CD4-positive, alpha-beta T cell (primary cell): ENCODE measurements at places on chromosomes 3 and 15.

DNA sequence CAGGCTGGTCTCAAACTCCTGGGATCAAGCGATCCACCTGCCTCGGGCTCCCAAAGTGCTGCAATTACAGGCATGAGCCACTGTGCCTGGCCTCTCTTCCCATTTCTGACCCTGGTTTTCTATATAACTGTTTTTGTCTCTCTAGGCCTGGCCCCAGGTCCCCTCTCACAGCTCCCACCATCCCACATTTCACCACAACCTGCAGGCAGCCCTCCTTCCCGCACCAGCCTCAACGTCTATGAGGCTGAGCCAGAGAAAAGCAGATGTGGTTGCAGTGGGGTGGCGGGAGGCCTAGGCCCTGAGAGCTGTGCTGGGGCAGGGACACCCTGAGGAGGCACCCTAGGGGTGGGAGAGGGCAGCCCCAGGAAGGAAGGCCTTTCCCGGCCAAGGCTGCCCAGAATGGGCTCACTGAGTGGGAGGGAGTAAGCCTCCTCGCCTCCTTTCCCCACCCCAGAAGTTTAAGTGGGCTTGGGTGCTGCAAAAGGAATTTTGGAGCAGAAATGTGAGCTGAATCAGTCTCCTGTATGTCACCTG, 99.7 kb downstream of the LSM3 start:
- no peak for DNase-seq

DNA sequence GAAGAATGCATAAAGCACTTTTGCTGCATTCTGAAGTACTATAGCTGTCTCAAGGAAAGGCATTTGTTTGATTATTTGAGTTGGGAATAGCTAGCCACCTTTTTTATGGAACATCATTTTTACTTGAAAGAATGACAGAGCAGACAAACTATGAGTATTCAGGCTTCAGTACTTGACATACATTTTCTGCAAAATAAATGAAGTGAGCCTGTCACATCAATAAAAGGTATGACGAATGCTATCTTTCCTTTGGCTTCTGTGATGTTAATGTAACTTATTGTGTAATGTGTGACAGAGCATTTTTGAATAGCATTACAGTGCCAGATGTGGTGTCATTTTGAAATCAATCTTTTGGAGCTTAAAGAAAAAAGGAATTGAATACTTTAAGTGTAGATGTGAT, 440.3 kb upstream of the ONECUT1 start:
- DNase-seq, result no peak

DNA sequence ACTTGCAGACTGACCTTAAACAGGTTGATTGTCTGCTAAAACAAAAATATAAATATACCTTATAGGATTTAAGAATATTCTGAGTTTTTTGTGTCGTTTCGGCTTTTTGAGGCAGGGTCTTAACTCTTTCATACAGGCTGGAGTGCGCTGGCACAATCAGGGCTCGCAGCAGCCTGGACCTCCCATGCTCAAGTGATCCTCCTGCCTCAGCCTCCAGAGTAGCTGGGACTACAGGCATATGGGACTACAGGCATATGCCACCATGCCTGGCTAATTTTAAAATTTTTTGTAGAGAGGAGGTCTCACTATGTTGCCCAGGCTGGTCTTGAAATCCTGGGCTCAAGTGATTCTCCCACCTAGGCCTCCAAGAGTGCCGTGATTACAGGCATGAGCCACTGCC, 113.9 kb downstream of the TCF12 start:
- DNase-seq, result no peak

- DNase-seq, result no peak
Observed at GRCh38 chr3:196757876-196758739, 18.5 kb downstream of the PAK2 start.

DNA sequence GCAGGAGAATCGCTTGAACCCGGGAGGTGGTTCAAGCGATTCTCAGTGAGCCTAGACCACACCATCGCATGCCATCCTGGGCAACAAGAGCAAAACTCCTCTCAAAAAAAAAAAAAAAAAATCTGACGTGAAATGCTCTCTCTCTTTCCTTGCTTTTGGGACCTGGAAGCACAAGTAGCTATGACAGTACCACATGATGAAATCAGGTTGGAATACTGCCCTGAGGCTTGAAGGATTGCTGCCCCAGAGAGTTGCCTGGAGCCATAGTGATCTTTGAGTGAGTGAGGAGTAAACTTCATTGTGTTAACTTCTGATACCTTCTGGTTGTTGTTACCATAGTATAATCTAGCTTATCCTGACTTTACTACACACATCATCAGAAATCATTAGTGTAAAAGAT, 23.3 kb downstream of the AKAP13 start:
- DNase-seq, result no peak

DNA sequence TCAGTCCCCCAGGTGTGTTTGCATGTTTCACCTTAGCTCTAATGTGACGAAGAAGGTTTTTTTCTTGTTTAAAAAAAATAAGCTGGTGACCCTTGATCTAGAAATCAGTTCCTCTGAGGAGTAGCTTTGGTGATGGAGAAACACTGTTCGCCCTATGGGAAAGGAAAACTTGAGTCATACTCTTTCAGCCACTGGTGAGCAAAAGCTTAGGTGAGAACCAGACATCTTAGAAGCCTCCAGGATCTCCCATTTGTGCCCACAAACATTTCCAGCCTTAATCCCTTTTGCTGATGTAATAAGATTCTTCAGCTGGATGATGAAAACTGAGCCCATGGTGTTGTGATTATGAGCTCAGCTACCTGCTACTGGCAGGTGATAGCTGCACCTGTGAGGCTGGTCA, 37.8 kb downstream of the SLC27A2 start:
- no peak for DNase-seq

DNA sequence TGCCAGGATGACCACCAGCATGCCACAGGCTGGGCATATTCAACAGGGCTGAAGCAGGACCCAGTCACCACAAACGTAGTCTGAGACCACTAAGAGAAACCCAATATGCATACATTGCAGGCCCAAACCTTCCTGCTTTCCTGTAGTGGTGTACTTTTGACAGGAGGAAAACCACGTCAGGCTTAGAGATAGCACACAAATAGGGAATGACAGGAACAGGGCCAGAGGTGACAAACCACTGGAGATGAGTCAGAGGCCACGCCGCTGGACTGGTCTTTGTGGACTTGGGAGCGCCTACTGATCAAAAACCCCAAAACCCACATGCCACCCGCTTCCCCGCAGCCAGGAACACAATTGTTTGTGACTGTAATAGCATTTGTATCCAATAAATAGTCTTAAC, 3.6 kb upstream of the EFCAB12 start:
- DNase-seq, result no peak
